Right renal cortex interstitium (tissue), 3 donors: ENCODE measurements at places on chromosomes 5 and 9.

GRCh38 chr5:33785571-33785970 is 106.2 kb downstream of the ADAMTS12 start:
- DNase-seq = no peak

- no peak for DNase-seq
Observed at GRCh38 chr9:137967280-137967953, 89.8 kb downstream of the CACNA1B start.

- DNase-seq = no peak
Observed at GRCh38 chr5:95035891-95036685, 248.8 kb downstream of the MCTP1 start.

GRCh38 chr9:81028504-81028903 is 660.8 kb downstream of the TLE1 start:
- no peak for DNase-seq

- DNase-seq = no peak
Observed at GRCh38 chr5:137743031-137743640, 7.2 kb upstream of the KLHL3 start.
